ENCODE measurements at places on chromosomes 6 and 20.
A peak's percentile ranks its signal among the peaks of the same experiment; 100 is the strongest.

DNA sequence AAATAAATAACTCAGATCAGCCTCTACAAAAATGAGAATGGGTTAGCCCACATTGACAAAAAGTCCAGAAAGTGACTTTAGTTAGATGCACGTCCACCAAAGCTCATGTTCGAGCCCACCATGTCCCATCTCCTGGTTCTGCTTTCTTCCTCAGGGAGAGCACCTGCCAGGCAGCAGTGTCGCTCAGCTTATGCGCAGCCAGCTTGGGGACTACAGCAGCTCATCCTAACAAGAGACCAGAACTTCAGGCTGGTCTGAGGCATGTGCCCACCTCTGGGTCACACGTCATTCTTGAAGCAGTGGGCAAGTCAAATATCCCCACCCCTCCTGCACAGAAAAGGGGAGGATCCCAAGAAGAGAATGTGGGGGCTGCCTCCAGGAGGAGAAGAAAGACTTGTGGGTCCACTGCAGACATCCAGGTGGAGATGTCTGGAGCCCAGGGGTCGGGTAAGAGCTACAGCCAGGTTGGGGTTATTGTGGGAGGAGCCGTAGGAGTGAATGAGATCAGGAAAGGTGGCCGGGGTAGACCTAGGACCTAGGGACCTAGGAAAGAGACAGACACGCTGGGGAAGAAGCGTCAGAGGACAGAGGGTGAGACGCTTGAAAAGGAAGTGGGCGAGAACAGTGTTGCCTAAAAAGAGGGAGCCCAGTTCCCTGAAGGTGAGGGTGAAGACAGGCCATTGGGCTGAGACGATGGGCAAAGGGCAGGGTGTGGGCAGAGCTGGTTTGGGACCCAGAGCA lies 52.5 kb downstream of the SSR1 start:
- no peak for DNase-seq

DNA sequence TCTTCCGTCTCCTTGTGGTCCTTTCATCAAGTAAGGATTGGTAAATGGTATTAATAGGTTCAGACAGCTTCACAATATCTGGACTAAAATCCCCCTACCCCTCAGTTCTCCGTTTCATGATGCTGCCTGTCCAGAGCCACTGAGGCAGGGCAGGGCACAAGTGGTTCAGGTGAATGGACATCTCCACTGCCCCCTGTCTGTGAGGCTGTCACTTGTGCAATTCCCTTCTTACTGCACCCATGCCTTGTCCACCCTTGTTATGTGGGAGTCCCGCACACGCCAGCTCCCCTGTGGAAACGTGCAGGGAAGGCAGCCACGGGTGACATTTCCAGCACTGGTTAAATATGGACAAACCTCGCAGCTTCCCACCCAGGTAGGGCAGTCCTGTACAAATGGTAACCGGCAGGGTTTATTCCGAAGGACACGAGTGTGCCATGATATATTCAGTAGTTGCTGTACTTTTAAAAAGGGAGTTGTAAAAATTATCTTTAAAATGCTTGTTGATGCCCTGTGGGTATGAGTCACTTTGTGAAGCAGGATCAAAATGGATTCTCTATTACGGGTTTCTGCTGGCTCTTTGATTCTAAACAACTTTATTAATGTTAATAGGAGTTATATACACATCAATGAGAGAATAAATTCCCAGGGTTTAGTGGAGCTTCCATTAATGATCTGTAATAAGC lies 73.5 kb downstream of the FYN start:
- no peak for DNase-seq

DNA sequence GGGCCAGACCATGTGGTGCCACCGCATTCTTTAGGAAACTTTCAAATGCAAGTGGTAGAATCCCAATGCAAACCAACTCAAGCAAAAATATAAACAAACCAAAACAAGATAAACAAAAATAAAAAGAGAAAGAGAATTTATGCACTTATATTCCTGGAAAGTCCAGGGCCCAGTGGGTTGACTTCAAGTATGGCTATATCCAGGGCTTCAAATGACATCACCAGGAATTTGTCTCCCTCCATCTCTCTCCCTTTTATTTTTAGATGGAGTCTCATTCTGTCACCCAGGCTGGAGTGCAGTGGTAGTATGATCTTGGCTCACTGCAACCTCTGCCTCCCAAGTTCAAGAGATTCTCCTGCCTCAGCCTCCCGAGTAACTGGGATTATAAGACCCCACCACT lies 56.1 kb upstream of the PNRC1 start:
- DNase-seq, result no peak

- DNase-seq, result no peak
These were observed 97.4 kb downstream of the PLCB4 start for GRCh38 chr20:9166153-9166780.

GRCh38 chr6:168232989-168233874 lies 86.3 kb downstream of the DACT2 start:
- DNase-seq, result no peak

DNA sequence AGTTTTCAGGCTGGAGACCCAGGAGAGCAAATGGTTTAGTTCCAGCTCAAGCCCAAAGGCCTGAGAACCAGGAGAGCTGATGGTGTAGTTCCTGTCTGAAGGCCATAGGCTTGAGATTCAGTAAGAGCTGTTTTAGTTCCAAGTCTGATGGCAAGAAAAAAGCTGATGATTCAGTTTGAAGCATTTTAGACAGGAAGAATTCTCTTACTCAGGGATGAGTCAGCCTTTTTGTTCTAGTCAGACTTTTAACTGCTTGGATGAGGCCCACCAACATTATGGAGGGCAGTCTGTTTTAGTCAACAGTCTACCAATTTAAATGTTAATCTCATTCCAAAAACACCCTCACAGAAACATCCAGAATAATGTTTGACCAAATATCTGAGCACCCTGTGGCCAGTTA lies 2.5 kb downstream of the ZSCAN26 start:
- DNase-seq, result no peak

DNA sequence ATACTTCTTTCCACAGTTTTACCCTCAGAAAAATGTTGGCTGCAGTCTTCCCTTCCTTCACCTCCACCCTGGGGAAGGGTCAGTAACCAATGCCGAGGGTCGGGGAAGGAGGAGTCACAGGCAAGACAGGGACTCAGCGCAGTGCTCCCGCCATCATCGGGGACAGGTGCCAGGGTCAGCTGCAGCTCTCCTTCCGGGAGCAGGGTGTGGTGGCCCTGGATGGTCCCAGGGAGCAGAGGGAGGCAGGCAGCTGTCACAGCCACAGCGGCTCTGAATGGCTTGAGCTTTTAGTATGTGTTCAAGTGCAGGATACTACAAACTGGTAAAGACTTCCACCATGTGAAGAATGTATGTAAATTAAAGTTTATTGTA lies 26.0 kb upstream of the PI16 start:
- DNase-seq, result no peak

DNA sequence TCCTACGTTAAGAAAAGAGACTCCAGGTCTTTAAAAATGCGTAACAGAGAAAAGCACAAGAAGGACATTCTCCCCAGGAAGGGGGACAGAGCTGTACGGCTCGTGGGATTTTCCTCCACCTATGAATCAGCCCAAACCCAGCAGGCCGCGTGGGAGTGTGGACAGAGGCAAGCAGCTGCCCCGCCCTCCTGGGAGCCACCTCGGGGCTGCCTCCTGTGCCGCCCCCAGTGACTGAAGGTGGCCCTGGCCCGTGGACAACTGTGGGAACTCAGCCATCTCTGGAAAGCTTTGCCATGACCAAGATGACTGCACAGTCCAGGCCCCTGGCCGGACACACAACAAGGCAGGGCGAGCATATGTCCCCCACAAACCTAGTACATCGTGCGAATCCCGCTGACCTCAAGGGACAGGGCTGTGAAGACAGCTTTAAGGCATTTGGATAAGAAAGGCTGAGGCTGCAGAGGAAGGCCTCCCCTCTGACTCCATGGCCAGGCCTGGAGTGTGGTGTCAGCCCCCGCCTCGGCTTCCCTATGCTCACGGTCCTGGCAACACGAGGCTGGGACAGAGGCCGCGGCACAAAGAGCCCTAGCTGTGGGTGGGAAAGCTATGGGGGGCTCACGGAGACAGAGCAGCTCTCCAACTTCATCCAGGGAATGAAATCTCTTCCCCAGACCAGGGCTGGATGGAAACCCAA lies 26.9 kb downstream of the PXDC1 start:
- no peak for DNase-seq

- no peak for DNase-seq
These were observed 9.1 kb downstream of the SMPDL3A start for GRCh38 chr6:122798099-122798641.

DNA sequence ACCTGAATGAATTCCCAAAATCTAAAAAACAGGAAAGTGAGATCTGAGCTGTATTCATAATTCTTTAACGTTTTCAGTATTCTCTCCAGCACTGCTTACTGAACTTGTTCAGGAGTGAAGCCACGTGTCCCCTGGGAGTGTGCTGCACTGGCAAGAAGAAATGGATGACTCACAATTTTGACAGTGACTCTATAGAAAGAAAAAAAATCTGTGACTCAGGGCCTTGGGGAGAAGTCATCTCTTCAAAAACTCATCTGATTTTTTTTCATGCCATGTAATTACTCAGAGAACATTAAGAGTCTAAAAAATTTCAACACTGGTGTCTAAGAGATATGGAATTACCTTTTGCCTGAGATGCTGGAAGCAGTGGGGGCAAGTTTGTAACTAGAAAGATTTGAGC lies 39.7 kb downstream of the ANKEF1 start:
- DNase-seq, result no peak

DNA sequence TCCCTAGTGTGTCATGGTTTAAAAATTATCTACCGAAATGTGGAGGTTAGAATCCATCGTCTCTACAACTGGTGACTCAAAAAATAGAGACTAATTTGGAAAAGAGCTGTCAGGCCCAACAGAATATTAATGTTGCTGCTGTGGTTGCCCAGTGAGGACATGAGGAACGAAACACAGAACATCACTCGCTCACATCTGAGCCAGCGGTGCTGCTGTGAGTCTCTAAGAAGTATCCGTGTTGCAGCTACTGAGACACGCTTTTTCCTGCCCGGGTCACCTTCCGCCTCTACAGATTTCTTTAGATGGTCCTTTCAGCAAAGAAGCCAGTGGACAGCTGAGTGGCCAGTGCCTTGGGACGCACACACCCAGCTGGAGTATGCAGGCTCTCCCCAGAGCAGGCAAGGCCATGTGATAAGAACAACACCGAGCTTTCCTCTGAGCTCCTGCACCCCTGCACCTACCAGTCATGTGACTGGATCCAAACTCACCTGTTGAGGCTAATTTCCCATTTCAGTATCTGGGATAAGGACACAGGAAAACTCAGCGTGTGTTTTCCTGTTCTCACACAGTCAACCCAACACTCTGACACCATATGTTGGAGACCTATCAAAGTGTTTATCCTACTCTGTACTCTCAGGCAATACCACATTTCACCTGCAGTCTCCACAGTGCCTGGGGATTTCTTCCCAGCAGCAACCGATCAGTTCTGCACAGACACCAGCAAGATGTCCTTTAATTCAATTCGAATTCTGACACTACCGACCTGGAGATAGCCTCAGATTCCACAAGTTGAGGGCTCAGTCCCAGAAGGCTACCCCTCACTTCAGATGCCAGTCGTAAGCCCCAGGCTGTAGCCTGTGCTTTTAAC lies 119.0 kb upstream of the RPS6KA2 start:
- no peak for DNase-seq

- DNase-seq, result no peak
These were observed 16.6 kb downstream of the ZC3H12D start for GRCh38 chr6:149468179-149468578.

DNA sequence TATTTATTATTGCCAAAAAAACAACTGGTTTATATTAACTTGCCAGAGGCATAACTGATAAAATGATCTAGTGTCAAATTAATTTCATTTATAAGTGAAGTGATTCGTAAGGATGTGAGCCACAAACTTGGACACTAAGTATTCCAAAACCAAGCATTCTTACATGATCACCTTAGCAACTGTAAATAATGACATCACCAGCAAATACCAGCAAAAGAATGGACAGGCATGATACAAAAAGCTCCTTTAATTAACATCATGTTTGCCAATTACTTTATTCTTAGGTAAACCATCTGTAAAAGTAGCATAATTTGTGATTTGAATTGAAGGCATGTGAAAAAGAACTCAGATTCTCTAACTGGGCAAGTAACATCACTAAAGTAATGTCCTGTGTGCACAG lies 17.2 kb upstream of the FNDC1 start:
- no peak for DNase-seq

DNA sequence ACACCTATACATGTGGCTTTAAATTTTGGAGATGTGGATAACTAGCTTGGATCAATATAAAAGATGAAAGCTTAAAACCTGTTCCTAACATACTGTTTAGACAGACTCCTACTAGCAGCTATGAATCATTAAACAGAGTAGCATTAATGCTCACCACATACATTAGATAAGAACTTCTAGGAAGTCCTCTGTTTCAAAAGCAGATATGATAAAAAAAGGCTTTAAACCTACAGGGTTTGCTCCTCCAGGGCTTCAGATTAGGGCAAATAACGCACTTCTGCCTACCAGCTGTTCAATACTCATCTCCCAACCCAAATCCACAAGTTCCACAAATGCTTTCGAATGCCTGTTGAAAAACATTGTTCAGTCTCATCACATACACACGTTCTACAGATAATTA lies 1.5 kb downstream of the REPS1 start:
- peak; percentile 16 for DNase-seq

- no peak for DNase-seq
These were observed 9.8 kb downstream of the NKX2-4 start for GRCh38 chr20:21387528-21387927.

DNA sequence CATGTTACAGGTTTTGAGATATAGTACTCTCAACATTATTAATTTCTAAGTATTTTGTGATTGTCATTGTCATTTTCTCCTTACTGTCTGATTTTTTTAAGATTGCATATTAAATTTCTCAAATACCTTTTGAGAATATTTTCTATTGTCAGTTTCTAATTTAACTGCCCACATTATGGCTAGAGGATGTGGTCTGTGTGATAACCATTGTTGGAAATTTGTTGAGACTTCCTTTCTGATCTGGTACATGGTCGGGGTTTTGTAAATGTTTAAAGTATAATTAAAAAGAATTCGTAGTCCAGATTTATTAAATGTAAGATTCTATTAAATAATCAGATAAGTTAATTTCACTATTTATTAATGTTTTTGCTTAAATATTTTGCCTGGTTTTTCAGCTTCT lies 60.1 kb downstream of the SLX4IP start:
- DNase-seq, result no peak

DNA sequence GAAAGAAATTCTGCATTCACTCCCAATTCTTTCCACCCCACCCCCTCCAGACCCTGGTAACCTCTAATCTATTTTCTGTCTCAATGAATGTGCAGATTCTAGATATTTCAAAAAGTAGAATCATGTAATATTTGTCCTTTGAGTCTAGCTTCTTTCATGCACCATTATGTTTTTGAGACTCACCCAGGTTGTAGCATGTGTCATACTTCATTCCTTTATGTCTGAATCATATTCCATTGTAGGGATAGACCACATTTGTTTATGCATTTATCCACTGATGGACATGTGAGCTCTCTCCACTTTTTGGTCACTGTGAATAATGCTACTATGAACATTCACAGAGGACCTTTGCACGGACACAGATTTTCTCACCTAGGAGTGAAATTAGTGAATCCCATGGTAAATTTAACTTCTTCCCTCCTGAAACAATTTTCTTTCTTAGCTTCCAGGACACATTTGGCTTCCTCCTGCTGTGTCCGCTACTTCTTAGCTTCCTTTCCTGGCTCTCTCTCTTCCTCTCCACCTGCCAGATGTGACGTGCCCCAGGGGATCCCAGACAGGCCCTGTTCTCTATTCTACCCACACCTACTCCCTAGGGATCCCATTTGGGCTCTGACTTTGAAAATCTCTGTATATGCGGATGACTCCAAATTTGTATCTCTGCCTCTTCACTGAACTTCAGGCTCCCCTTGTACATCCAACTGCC lies 24.1 kb upstream of the ARFGEF2 start:
- no peak for DNase-seq

- DNase-seq, result no peak
These were observed 31.5 kb upstream of the PAQR8 start for GRCh38 chr6:52330470-52330869.
